Pulmonary artery endothelial cell (primary cell): ENCODE measurements at places on chromosomes 4 and X. TPM values are rescaled to one million over a fixed set of nuclear protein-coding genes. Genes with fewer than 3 reads are reported as not detected.
A peak's percentile ranks its signal among the peaks of the same experiment; 100 is the strongest.

GRCh38 chrX:130057209-130057608 is 53.1 kb downstream of the ELF4 start:
- no peak for DNase-seq

DNA sequence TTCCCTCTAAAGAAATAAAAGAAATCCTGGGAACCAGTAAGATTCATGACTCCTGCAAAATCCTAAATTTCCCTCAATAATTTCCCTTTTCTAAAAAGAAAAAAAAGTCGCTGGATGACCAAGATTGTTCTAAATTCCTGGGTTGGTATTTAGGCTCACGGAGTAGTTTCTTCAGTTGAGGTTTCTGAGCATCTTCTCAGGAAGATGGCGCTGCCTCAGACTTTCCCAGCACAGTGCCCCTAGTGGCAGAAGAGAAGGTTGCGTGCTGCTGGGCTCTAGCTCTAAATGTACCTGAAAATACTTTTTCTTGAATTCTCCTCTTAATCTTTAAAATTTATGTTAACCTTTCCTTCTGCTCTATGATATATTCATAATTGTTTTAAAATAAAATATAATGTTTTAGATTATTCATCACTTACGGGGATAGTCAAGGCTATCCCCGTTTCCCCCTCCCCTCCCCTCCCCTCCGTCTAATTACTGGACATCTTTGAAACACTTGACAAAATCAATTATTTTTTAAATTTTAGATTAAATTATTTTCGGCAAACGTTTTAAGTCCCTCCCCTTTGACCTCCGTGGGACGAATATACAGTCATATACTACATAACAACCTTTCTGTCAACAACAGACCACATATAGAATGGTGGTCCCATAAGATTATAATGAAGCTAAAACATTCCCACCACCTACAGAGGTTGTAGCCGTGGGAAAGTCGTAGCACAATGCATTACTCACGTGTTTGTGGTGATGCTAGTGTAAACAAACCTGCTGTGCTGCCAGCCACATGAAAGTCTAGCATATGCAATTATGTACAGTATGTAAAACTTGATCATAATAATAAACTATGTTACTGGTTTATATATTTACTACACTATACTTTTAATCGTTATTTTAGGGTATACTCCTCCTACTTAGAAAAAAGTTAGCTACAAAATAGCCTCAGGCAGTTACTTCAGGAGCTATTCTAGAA is 41.0 kb upstream of the GATB start:
- DNase-seq, result peak; percentile 8

GRCh38 chrX:43349363-43349762 is 306.7 kb upstream of the MAOA start:
- peak; percentile 1 for DNase-seq

- DNase-seq, result no peak
These were observed 52.5 kb upstream of the ANTXR2 start for GRCh38 chr4:80125252-80126177.

GRCh38 chr4:26135331-26135730 is 185.5 kb upstream of the RBPJ start:
- no peak for DNase-seq

ITIH6 gene
- total RNA-seq, result not detected in 2 replicates

TACR3 gene
- not detected in 2 replicates for total RNA-seq

SPANXB1 gene
- total RNA-seq, result not detected in 2 replicates
